ENCODE measurements at places on chromosomes 4 and X.

DNA sequence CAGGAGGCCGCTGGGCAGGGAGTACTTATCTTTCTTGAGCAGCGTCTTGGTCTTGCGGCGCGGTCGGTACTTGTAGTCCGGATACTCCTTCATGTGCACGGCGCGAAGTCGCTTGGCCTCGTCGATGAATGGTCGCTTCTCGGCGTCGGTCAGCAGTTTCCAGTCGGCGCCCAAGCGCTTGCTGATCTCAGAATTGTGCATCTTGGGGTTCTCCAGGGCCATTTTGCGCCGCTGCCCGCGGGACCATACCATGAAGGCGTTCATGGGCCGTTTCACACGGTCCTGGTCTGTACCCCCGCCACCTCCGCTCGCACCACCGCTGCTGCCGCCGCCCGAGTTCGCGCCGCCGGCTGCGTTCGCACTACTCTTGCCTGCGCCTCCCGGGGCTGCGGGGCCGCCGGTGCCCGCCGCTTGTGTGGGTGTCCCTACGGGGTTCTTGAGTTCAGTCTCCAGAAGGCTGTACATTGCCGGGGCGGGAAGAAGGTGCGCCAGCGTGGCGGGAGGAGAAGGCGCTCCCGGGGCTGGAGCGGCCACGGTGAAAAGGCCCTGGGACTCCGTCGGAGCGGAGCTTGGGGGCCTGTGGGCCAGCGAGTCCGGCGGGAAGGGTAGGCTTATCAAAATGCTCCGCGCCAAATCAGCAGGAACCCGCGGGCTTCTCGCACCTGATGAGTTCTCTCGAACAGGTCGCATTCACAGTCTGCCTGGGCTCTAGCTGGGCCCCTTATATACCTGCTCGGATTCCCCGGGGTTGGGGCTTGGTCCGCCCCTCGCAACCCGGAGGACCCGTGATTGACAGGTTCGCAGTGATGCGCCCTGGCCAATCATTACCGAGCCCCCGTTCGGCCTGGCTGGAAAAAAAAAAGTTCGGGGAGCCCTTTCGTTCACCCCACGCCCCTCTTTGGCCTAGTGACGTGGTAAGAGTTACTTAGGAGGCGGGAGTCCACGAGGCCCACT, at the start of gene SOX3:
Gene SOX3, minus strand, starts transcription at position 699 of the 954 bp plus-strand sequence. Its CDS starts 9 bp downstream, at position 690.
- no peak for DNase-seq

DNA sequence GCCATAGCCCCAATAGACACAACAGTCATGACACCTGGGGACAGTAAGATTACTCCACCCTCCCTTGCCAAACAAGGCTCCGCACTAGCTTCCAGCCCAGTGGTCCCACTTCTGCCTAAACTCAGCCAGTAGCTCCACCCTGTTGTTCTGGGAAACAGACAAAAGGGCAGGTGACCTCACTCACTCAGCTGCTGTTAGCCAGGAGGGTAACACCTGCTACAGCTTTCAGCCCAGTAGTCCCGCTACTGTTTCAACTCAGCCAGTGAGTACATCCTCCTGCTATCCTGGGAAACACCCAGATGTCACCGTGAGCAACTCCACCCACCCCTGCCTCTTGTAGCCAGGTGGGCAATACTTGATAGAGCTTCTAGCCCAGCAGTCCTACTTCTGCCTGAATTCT, 162.7 kb upstream of the CPXCR1 start:
- no peak for DNase-seq

- DNase-seq: no peak
Observed at GRCh38 chrX:119990556-119991004, 47.0 kb upstream of the NKAP start.

DNA sequence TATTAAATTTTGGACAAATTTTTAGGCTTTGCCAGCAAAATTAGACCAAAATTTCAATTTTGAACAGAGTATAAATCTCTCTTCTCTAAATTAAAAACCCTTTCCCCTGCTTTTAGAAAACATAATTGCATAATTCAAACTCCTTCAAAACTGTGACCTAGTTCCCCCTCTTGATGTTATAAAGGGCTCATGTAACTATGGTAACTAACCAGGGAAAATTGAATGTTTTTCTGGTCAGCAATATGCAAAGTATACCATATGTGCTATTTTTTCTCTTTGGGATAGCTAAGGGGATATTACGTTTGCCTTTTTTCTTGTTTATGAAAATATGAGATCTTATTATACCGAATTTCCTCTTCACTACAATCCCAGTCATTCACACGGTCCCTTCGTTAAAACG, 5.1 kb upstream of the ING2 start:
- no peak for DNase-seq

DNA sequence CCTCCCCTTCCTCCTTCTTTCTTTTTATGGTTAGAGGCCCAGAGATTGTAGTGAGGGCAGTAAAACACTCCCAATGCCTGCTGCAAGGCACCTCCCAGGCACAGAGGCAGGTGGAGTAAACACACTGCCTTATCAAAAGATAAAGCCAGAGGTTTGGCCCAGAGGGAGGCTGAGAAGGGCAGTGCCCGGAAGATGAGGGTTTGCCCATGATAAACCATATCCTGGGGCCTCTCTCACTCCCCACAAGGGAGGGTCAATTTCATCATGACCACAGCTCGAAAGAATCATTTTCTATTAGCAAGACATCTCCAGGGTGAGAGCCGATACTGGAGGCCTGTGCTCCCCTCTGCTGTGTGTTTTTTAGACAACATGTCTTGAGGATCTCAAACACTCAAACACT, 98.5 kb upstream of the FAM9C start:
- DNase-seq: no peak
